ENCODE measurements at places on chromosomes 5 and 9. TPM values are rescaled to one million over a fixed set of nuclear protein-coding genes. Genes with fewer than 3 reads are reported as not detected.
A peak's percentile ranks its signal among the peaks of the same experiment; 100 is the strongest.

DNA sequence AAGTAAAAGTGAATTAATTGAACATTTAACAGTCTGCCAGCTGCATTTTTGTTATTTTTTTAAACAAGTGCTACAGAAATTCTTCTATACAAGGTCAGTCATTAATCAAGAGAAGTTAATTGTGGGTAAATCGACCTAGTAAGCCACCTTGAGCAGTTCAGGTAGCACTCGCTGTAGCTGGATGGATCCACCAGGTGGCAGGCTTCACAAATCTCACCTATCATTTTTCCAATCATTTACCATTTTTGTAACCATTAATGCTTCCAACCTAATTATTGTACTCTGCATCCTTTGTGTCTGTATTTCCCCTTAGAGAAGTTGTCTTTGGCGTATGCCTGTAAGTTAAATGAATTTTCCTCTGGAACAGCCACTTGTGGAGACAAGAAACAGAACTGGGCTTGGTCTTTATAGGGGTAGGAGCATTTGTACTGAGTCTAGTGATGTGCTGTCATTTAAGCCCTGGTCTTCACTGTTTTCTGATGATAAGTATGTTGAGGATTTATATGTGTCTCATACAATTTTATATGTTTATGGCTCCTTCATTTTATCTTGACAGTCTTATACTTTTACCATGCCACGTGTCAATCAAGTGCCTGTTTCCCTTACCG is 39.5 kb downstream of the CD180 start:
- no peaks in the 10 kb centered on the region for H3K36me3 ChIP-seq
- peak; percentile 53 for DNase-seq
- no peak overlapping the region for H3K4me3 ChIP-seq

Gene PCDHGC4
- total RNA-seq, result 1.7 TPM

DNA sequence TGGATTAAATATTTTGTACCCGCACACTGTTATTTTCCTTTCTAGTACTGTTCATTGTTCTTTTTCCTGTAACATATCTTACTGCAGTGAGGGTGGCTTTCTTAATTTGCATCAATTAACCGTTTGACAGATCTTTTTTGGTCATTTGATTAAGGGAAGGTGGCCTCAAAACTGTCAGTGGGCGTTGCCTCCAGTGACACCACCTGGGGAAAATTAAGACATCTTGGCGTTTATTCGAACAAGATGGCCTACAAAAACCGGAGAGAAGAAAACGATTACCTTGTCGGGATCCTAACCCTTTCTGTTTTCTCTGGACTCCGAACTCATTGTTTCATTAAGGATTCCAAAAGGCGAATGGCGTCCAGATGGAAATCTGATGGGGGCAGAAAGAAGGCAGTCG is 2.0 kb downstream of the BASP1 start:
- H3K4me1 ChIP-seq, result no peaks in the 10 kb centered on the region
- H3K36me3 ChIP-seq, result no peaks in the 10 kb centered on the region
- DNase-seq, result no peak
- peak overlapping the region; percentile 57 for H3K4me3 ChIP-seq

DNA sequence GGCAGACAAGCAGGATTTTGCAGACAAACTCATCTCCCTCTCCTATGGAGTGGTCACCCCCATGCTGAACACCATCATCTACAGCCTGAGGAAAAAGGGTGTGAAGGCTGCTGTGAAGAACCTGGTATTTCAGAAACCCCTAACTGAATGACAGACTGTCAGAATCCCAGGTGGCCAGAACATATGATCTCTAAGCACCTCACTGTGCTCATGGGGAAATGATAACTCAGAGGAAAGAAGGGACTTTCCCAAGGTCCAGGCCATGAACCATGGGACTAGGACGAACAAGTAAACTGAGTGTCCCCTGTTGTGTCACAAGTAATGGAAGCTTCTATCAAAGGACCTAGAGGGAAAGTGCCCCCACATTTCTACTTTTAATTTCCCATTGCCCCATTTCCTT is 14.7 kb upstream of the RECK start:
- no peaks in the 10 kb centered on the region for H3K4me1 ChIP-seq
- no peaks in the 10 kb centered on the region for H3K36me3 ChIP-seq
- H3K27me3 ChIP-seq, result no peaks in the 10 kb centered on the region
- H3K4me3 ChIP-seq, result no peak overlapping the region
- DNase-seq, result no peak

DNA sequence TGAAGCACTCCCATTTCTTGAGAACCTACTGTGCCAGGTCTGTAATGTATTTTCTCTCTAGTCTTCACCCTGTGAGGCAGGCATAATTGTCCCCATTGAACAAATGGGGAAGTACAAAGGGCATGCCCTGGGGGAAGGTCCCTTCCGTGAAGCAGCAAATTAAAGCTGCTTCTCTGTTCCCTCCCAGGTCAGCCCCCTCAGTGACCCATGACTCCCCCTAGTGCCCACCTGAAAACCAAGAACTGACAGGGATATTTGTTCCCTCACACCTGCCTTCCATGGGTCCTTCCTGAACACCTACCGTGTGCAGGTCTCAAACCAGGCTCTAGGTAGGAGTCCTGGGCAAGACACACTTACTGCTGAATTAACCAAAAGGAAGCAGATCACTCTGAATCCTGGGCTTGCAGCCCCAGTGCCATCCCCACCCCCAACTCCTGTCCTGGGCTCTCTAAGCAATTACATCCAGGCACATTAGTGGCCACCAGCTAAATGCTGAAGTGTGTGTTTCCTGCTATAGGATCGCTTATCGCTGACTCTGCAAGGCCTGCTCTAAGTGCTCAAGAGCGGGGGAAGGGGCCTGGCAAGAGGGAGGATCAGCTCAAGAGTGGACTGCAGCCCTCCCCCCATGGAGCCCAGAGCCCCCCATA is 254.8 kb downstream of the CDK5RAP2 start:
- H3K4me1 ChIP-seq, result no peaks in the 10 kb centered on the region
- H3K36me3 ChIP-seq, result no peaks in the 10 kb centered on the region
- H3K27me3 ChIP-seq, result no peaks in the 10 kb centered on the region

Gene LTC4S
- total RNA-seq, result 3.6 TPM

DNA sequence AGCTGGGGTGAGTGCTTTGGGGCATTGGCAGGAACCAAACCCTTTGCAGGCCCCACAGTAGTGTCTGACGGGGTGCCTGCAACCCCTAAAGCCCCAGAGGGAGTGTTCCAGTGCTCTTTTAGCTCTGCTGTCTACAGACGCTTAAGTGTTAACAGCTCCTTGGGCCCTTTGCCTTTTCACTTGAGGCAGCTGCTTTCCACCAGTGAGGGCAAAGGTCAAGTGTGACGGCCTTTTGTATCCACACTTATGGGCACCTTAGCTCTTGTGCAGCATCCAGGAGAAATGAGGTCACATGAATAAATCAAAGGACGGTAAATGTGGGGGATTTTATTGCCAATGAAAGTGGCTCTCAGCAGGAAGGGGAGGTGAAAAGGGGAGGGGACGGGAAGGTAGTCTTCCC is 241.4 kb upstream of the PCSK5 start:
- no peaks in the 10 kb centered on the region for H3K27me3 ChIP-seq
- no peak for DNase-seq
- H3K36me3 ChIP-seq, result no peaks in the 10 kb centered on the region
- no peak overlapping the region for H3K4me3 ChIP-seq
- H3K4me1 ChIP-seq, result no peaks in the 10 kb centered on the region

- no peak overlapping the region for H3K4me3 ChIP-seq
- DNase-seq, result no peak
- no peaks in the 10 kb centered on the region for H3K27me3 ChIP-seq
- no peak overlapping the region for H3K27ac ChIP-seq
Measured at GRCh38 chr5:120159155-120159554, 304.9 kb upstream of the PRR16 start.

DNA sequence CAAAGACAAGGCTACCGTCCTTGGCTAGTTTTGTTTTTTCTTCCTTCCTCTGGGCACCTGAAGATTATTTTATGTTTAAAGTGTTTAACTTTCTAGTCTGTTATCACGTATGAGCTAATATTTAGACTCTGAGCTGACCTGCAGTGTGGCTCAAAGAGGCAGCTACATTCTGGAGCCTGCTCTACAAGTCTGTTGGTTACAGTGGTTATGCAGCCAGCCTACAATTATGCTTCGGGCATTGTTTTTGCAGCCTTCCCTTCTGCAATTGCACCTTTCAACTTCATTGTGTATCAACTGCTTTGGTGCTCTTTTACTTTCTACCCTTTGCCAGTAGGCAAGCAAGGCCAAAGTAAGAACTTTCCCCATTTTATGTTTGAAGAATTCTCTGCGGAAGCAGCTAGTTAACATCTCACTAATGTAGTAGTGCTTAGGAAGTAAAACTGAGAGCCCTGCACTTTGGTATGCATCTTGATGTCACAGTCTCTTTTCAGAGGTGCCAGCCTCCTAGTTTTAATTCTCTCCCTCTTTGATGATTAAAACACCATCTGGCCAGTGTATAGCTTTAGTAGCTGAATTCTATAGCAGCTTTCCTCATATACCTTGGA is 322.1 kb downstream of the FAM170A start:
- H3K27me3 ChIP-seq, result no peaks in the 10 kb centered on the region
- H3K4me1 ChIP-seq, result no peaks in the 10 kb centered on the region
- no peak overlapping the region for H3K27ac ChIP-seq
- H3K4me3 ChIP-seq, result no peak overlapping the region
- H3K36me3 ChIP-seq, result no peaks in the 10 kb centered on the region

DNA sequence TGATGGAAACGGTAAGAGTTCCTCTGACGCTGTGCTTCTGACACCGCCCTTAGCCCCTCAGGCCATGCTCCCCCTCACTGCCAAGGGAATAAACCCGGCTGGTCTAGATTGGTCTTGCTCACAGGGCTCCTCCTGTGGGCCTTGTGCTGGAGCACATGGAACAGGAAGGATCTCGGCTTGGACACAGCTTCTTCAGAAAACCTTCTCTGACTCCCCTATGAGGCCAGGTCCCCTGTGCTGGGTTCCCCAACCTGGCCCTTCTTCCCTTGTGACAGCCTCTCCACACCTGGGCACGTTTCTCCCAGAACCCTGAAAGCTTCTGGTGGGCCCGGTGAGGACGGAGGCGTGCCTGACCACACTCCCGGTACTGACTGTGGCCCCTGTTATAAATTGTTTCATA is 8.2 kb downstream of the SPATA31E1 start:
- peak; percentile 9 for DNase-seq
- H3K4me3 ChIP-seq, result no peak overlapping the region
- H3K27ac ChIP-seq, result no peak overlapping the region
- no peaks in the 10 kb centered on the region for H3K27me3 ChIP-seq

Gene PLAC8L1
- 2.0 TPM for total RNA-seq

DNA sequence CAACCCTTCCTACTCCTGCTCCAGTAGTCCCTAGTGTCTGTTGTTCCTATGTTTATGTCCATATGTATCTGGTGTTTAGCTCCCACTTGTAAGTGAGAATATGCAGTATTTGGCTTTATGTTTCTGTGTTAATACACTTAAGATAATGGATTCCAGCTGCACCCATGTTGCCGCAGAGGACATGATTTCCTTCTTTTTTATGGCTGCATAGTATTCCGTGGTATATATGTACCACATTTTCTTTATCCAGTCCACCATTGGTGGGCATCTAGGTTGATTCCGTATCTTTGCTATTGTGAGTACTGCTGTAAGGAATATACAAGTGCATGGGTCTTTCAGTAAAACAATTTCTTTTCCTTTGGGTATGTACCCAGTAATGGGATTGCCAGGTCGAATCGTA is 5.2 kb upstream of the ARRDC3 start:
- no peaks in the 10 kb centered on the region for H3K4me1 ChIP-seq
- no peaks in the 10 kb centered on the region for H3K27me3 ChIP-seq
- DNase-seq, result no peak
- no peak overlapping the region for H3K4me3 ChIP-seq
- H3K36me3 ChIP-seq, result no peaks in the 10 kb centered on the region

Gene PCDHGA10
- 3.5 TPM for total RNA-seq

DNA sequence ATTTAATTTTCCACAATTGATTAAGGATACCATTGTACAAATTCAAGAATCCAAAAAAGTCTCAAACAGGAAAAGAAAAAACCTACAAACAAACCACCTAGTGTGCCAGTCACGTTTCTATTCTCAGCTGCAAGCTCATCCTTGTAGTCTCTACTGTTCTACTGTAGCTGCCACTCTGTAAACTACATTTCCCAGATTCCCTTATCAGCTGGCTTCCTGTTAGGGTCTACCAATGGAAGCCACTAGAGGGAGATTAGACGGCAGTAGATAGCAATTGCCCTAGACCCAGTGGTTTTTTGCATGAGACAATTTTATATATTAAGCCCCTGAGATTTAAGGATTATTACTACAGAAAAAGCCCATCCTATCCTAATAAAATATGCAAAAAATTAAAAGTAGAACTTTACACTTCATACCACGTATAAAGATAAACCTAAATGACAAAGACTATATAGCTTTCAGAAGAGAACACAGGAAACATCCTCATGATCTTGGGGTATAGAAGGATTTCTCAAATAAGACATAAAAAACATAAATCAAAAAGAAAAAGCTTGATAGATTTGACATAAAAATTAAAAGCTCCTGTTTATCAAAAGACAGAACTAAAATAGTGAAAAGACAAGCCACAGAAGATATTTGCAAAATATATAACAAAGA is 37.4 kb downstream of the P4HA2 start:
- no peak overlapping the region for H3K4me3 ChIP-seq
- no peak for DNase-seq
- H3K27me3 ChIP-seq, result no peaks in the 10 kb centered on the region
- no peaks in the 10 kb centered on the region for H3K4me1 ChIP-seq
- no peaks in the 10 kb centered on the region for H3K36me3 ChIP-seq

Gene TLR4
- total RNA-seq, result 6.6 TPM

Gene NOP16
- total RNA-seq, result 7.5 TPM

Gene ACTL7A
- total RNA-seq, result not detected

Gene FOXE1
- not detected for total RNA-seq

- DNase-seq, result no peak
- H3K27me3 ChIP-seq, result no peaks in the 10 kb centered on the region
- no peak overlapping the region for H3K27ac ChIP-seq
- no peaks in the 10 kb centered on the region for H3K36me3 ChIP-seq
- no peak overlapping the region for H3K4me3 ChIP-seq
Measured at GRCh38 chr9:111805830-111806241, 11.1 kb upstream of the SHOC1 start.

GRCh38 chr9:21744320-21744719 is 58.1 kb upstream of the MTAP start:
- H3K4me1 ChIP-seq, result no peaks in the 10 kb centered on the region
- DNase-seq, result no peak
- no peaks in the 10 kb centered on the region for H3K27me3 ChIP-seq
- H3K27ac ChIP-seq, result no peak overlapping the region

Gene TMED9
- total RNA-seq, result 45.7 TPM

- no peak overlapping the region for H3K27ac ChIP-seq
- no peak overlapping the region for H3K4me3 ChIP-seq
- H3K36me3 ChIP-seq, result no peaks in the 10 kb centered on the region
- DNase-seq, result no peak
Measured at GRCh38 chr9:121962421-121962820, 130.7 kb downstream of the TTLL11 start.

Gene CHSY3
- total RNA-seq, result 0.35 TPM
